ENCODE measurements at places on chromosomes 12 and 14.

DNA sequence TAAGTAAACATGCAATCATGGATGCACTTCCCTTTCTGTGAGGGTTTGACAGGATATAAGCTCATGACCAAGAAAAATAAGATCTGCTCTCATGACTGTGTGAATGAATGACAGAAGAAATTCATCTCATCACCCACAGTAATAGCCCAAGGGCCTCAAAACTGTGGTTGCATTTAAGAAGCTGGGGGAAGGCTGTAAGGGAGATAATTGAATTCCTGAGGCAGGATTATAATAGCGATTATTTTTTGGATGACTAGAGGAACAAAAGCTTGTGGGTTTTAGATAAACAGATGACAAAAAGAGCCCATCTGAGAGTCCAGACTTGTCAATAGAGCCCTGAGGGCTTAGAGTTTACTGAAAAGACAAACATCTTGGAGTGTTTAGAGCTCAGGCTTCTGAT is 161.2 kb downstream of the NTF3 start:
- no peak for DNase-seq

GRCh38 chr12:31218203-31219025 is 107.5 kb downstream of the SINHCAF start:
- no peak for DNase-seq

DNA sequence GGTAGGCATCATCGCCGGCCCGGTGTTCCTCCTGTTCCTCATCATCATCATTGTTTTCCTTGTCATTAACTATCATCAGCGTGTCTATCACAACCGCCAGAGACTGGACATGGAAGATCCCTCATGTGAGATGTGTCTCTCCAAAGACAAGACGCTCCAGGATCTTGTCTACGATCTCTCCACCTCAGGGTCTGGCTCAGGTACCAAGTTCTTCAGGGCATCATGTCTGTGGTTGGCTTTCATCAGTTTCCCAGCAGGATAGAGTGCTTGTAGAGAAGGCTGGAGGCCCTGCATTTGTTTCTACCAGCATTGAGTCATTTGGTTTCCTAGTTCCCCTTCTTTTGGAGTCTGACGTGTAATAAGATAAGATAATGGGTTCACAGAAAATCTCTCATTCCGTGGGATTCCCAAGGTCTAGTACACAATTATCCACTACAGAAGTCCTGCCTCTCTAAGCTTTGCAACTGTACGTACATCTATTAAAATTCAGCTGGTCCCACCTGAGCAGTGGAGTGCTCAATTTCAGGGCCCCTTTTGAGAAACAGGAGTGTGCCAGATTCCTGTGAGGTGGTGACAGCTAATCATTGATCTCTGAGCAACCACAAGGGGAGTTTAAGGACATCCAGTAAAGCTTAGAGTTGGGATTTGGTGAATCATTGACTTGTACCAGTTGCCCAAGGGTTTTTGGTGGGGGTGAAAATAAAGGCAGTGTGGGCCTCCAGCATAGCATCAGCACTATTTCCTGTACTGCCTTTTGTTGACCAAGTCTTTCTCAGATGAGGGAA is 25.1 kb downstream of the ACVR1B start:
- no peak for DNase-seq

GRCh38 chr14:42140001-42140400 is 533.3 kb downstream of the LRFN5 start:
- no peak for DNase-seq

GRCh38 chr14:84856751-84857534 is 673.0 kb upstream of the FLRT2 start:
- DNase-seq = no peak

DNA sequence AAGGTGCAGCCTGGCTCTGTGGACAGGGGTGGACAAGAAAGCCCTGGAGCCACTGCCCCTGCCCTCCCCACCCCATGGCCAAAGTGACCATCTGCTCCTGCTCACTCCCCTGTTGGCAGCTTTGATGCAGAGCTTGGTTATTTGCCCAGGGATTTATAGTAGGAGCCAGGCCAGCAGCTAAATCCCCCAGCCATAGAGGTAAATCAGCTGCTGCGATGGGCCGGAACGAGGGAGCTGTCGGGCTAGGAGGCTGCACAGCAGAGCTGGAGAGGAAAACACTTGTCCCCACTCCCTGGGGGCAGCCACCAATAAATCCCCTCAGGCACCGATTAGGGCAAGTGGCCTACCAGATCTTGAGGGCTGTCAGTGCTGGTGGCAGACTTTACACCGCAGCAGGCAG is 26.0 kb downstream of the SMUG1 start:
- no peak for DNase-seq

DNA sequence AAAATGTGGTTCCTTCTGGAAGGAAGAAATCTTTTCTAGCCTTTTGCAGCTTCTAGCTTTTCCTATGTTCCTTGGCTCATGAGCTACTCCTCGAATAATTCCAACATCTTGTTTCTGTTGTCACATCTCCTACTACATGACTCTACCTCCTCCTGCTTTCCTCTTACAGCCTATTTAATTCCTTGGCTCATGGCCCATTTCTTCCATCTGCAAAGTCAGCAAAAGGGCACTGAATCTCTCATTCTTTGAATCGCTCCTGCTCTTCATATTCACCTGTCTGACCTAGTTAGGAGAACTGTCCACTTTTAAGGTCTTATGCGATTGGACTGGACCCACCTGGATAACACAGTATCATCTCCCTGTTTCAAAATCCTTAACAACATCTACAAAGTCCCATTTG is 15.8 kb downstream of the PRKD1 start:
- no peak for DNase-seq

DNA sequence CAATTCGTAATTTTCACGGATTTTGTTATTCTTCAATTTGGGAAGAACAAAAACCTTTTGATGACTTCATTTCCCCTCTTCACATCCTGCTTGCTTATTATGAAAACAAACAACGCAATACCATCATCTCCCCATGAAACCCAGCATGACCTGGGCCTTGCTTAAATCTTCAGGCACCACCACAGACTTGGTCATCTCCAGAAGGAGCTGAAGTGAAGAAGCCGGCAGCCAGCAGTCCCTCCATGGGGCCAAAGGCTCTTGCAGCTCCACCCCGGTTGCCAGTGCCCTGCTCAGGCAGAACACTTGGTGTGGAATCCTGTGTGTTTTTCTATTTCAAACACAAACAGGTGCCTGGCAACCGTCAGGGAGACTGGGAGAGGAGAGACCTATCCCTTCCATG is 982.9 kb upstream of the TMEM132C start:
- DNase-seq = no peak

- DNase-seq = no peak
Measured at GRCh38 chr12:131674373-131674772, 36.5 kb upstream of the SFSWAP start.

GRCh38 chr14:70350078-70350477 is 9.4 kb downstream of the COX16 start:
- no peak for DNase-seq

DNA sequence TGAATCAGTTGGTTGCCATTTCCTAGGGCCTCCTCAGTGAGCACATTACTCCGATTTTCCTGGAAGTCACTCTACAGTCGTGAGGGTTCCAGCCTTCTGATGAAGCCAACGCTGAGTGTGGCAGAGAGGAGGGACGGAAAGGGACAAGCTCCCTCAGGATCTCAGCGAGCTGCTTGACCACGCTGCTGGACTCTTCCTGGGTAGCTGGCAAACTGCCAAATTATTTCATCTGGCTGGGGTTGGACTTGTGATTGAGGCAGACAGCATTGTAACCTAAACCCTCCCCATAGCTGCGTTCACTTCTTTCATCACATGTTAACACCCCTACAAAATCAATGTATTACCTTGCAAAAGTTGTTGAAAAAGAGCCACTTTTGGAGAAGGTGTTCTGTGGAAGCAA is 69.6 kb upstream of the CHST11 start:
- DNase-seq = no peak

GRCh38 chr12:26512213-26512612 is 316.8 kb downstream of the SSPN start:
- no peak for DNase-seq

- no peak for DNase-seq
Measured at GRCh38 chr14:73237219-73237785, at the start of gene PAPLN. Gene PAPLN (plus strand): TSS chr14:73237506. CDS start chr14:73239779, 2,273 bp downstream.

- DNase-seq = no peak
Measured at GRCh38 chr14:102407258-102407657, 44.5 kb downstream of the TECPR2 start.

DNA sequence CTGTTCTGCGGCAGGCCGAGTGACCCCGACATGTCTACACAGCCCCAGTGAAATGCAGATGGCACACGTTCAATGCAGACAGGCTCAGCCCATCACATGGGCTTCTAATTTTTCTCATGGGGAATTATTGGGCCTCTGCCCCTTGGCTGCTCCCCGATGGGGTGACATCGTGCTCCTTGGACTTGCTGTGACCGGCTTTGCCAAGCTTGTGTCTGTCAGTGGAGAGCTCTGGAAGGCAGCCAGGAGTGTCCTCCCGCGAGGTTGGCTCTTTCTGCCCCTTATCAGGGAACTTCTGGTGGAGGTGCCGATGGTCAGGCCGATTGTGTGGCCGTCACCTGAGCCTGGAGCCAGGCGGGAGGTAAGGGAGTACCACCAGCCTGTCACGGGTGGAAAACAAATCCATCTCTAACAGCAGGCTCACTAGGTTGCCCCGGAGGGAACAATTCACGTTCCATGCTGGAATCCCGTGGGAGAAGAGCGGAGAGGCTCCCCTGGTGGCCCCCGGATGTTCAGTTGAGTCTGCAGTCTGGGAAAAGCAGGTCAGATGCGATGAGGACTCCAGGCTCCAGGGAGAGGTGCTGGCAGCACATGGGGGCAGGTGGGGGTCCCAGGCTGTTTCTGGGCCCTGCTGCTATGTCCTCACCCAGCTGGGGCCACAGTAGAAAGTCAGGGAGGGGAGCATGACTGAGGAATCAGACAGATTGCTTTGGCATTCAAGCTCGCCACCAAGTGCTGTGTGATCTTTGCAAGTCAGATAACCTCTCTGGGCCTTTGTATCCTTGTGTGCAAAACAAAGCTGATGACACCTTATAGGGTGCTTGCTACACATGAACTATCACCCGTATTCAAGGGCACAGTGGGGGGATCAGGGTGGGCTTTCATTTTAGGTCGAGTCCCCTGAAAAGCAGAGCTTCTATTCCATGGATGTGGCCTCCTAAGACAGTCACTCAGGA is 43.2 kb upstream of the EML1 start:
- DNase-seq = no peak

DNA sequence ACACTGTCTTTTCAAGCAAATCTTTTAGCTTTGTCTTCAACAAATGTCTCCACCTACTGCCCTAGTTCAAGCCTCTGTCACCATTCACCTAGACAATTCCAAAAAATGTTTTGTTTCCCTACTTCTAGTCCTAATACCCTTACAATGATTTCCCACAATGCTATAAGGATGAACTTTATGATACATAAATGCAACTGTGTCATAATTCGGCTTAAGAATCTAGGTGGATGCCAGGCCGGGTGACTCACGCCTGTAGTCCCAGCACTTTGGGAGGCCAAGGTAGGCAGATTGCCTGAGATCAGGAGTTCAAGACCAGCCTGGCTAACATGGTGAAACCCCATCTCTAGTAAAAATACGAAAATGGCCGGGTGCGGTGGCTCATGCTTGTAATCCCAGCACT is 20.7 kb upstream of the CREBL2 start:
- DNase-seq = no peak

GRCh38 chr12:13523536-13524307 is 327.2 kb downstream of the EMP1 start:
- no peak for DNase-seq

GRCh38 chr12:46246021-46246700 is 22.7 kb downstream of the SLC38A1 start:
- no peak for DNase-seq

- DNase-seq = no peak
Measured at GRCh38 chr14:103946975-103947374, 4.6 kb upstream of the RD3L start.

GRCh38 chr12:1073652-1074051 is 82.6 kb downstream of the ERC1 start:
- no peak for DNase-seq

- no peak for DNase-seq
Measured at GRCh38 chr12:58415716-58416115, 474.3 kb downstream of the ATP23 start.

DNA sequence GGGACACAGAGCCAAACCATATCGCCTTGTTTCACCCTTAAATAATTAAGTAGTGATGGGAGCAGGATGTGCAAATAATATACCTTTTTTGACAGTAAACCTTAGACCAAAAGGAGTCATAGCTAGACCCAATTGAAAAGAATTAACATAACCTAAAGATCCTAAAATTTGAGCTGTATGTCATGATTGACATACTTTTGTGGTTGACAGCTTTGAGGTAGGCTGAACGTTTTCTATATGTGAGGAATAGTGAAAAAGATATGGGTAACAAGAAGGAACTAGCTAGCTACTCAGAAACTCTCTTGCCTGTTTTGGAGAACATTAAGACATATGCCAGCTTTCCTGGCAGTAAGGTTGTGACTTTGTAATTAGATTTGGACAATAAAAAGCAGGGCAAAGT is 320.6 kb downstream of the KCNC2 start:
- DNase-seq = no peak

DNA sequence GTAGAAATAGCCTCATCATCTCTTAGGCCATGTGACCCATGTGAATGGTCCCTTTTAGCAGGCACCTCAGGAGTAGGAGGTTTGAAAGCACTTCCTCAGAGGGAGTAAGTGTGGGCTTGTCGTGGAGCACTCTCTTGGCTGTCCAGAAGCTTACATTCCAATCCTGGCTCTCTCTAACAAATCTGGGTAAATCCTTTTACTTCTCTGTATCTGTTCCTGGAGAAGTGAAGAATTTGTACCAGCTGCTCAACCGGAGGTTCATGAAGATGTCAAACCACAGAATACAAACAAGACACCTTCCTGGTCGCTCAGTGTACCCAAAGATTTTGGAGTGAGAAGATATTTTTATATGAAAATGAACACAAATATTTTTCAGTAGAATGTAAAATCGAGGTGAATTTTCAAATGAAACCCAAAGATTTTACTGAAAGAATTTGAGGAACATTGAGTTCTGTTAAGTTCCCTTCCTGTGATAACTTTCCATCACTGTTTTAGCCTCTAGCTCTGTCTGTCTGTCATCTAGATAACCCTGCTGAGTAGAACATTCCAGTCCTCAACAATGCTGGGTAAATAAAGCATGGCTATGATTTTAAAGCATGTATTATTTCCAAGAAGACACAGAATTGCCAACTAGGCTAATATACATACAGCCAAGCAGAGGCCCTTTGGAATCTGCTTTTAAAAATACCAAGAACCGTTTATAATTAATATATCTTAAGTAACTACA is 263.9 kb upstream of the RGS6 start:
- DNase-seq = no peak

- DNase-seq = no peak
Measured at GRCh38 chr14:65469903-65470302, 57.4 kb downstream of the FUT8 start.

GRCh38 chr12:53049571-53050318 is at the start of gene TNS2:
Gene TNS2 (plus strand): TSS chr12:53050065. CDS start chr12:53050186, 121 bp downstream.
- DNase-seq = no peak

GRCh38 chr12:130137040-130138018 is 24.9 kb upstream of the FZD10 start:
- no peak for DNase-seq

Measured in BJ (cell line).